ENCODE measurements at places on chromosomes 3 and 15.

GRCh38 chr3:4898454-4899313 is 80.6 kb upstream of the BHLHE40 start:
- H3K36me3 ChIP-seq: no peaks in the 10 kb centered on the region
- peak; percentile 73 for DNase-seq
- peak overlapping the region; percentile 40 for H3K27ac ChIP-seq
- no peaks in the 10 kb centered on the region for H3K27me3 ChIP-seq

GRCh38 chr3:77685713-77686112 is 645.8 kb downstream of the ROBO2 start:
- H3K4me1 ChIP-seq: no peaks in the 10 kb centered on the region
- H3K36me3 ChIP-seq: no peaks in the 10 kb centered on the region
- H3K27me3 ChIP-seq: no peaks in the 10 kb centered on the region
- DNase-seq: no peak
- no peak overlapping the region for H3K27ac ChIP-seq

- no peak overlapping the region for H3K4me3 ChIP-seq
- H3K4me1 ChIP-seq: peaks cover 5% of the 10 kb centered on the region
- no peak for DNase-seq
- H3K27me3 ChIP-seq: no peaks in the 10 kb centered on the region
- no peaks in the 10 kb centered on the region for H3K36me3 ChIP-seq
Measured at GRCh38 chr3:25438791-25439555, 10.9 kb downstream of the RARB start.

DNA sequence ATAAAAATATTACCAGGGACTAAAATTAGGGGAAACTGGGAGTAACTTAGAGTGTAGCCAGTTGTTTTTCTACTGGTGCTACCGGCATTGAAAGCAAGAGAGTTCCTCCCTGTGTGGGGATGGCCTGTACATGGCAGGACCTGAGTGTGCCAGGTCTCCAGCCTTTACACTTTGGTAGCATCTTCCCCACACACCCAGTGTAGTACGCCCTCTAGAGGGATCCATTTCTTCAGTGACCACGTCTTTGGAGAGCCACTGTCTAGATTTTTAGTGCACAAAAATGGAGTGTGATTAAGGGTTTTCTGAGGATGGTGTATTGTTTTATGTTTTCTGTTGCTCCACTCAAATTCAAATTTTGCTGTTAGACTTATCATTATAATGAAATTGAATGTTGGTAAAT is 507.0 kb upstream of the TPRG1 start:
- no peaks in the 10 kb centered on the region for H3K4me1 ChIP-seq
- H3K27me3 ChIP-seq: no peaks in the 10 kb centered on the region
- H3K4me3 ChIP-seq: no peak overlapping the region
- H3K36me3 ChIP-seq: no peaks in the 10 kb centered on the region

- peaks cover 6% of the 10 kb centered on the region for H3K36me3 ChIP-seq
- no peak for DNase-seq
- no peaks in the 10 kb centered on the region for H3K27me3 ChIP-seq
- H3K27ac ChIP-seq: no peak overlapping the region
- no peak overlapping the region for H3K4me3 ChIP-seq
- H3K4me1 ChIP-seq: no peaks in the 10 kb centered on the region
Measured at GRCh38 chr3:15538345-15538744, 16.8 kb upstream of the COLQ start.

DNA sequence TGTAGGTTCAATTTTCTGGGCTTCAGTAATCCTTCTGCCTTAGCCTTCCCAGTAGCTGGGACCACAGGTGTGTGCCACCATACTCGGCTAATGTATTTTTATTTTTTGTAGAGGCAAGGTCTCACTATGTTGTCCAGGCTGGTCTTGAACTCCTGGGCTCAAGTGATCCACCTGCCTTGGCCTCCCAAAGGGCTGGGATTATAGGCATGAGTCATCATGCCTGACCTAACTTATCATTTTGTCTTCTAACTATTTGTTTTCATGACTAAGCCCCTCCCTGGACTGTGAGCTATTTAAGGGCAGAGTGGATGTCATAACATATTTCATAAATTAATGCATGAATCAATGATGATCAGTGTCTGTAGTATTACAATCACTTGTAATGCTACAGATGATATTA is 56.1 kb upstream of the PIAS1 start:
- no peak overlapping the region for H3K4me3 ChIP-seq
- DNase-seq: peak; percentile 6
- no peaks in the 10 kb centered on the region for H3K36me3 ChIP-seq
- no peaks in the 10 kb centered on the region for H3K4me1 ChIP-seq
- H3K27me3 ChIP-seq: no peaks in the 10 kb centered on the region

DNA sequence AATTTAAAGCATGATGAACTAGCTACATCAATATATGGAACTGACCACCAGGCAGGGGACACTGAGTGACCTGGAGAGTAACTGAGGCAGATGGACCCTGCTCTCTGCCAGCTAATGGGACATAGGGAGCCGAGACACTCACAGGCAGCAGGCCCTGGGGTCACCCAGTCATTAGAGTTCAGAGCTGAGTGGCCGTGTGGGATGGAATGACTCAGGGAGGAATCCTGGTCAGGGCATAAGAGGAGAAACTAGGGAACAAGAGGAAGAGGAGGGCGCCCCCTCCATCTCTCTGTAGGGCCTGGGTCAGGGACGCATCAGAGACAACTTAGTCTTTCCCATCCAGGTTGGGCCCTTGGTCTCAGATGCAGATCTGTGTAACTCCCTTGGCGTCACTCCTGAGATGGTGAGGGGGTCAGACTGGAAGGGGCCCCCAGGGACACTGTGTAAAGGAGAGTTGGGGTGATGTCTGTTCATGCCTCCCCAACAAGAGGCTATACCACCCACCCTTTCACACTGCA is 39.8 kb downstream of the CCDC12 start:
- H3K27me3 ChIP-seq: no peaks in the 10 kb centered on the region
- peak overlapping the region; percentile 10 for H3K27ac ChIP-seq
- peak; percentile 66 for DNase-seq
- peaks cover 57% of the 10 kb centered on the region for H3K36me3 ChIP-seq
- H3K4me1 ChIP-seq: peaks cover 55% of the 10 kb centered on the region
- peak overlapping the region; percentile 21 for H3K4me3 ChIP-seq

- H3K27ac ChIP-seq: no peak overlapping the region
- H3K4me1 ChIP-seq: peaks cover 19% of the 10 kb centered on the region
- H3K27me3 ChIP-seq: no peaks in the 10 kb centered on the region
- DNase-seq: no peak
- peaks cover 98% of the 10 kb centered on the region for H3K36me3 ChIP-seq
Measured at GRCh38 chr3:45965653-45966052, 22.4 kb downstream of the CXCR6 start.

- no peak overlapping the region for H3K27ac ChIP-seq
- no peaks in the 10 kb centered on the region for H3K36me3 ChIP-seq
- H3K4me1 ChIP-seq: no peaks in the 10 kb centered on the region
- no peak for DNase-seq
- H3K27me3 ChIP-seq: peaks cover 27% of the 10 kb centered on the region
- H3K4me3 ChIP-seq: no peak overlapping the region
Measured at GRCh38 chr3:13836658-13837587, 42.9 kb downstream of the WNT7A start.

DNA sequence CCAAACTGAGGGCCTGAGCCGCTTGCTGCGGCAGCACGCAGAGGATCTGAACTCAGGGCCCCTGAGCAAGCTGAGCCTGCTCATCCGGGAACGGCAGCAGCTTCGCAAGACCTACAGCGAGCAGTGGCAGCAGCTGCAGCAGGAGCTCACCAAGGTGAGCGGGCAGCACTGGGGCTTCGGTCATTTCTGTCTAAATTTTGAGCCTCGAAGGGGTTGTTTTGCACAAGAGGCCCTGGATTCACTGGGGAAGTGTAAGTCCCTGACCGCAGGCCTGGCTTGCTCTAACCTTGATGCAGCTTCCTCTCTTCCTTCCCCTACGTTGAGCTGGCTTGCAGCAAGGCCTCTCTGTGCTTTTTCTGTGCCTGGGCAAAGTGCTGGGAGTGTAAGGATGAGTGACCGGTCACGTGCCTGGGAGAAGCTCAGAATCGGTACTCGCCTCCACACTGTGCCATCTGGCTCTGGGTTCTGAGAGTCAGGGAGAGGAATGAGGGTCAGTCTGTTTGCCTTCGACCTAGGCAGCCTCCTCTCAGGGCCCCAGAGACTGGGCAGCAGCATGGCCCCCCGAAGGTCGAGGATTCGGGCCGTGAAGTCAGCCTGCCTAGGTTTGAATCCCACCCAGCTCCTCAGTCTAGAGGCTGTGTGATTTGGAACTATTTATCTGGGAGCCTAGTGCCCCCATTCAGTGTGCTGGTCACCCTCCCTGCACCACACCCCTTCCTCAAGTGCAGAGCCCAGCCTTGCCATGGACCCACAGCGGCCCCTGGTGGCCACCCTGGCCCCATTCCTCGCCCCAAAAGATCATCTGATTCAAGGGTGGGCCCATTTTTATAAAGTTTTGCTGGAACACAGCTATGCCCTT is 1.4 kb downstream of the FES start:
- H3K27ac ChIP-seq: no peak overlapping the region
- H3K4me1 ChIP-seq: peaks cover 33% of the 10 kb centered on the region
- H3K27me3 ChIP-seq: no peaks in the 10 kb centered on the region
- peaks cover 45% of the 10 kb centered on the region for H3K36me3 ChIP-seq
- DNase-seq: peak; percentile 64

GRCh38 chr3:124607163-124607562 is 123.1 kb upstream of the UMPS start:
- no peak overlapping the region for H3K27ac ChIP-seq
- H3K4me3 ChIP-seq: no peak overlapping the region
- no peaks in the 10 kb centered on the region for H3K36me3 ChIP-seq
- H3K27me3 ChIP-seq: peaks cover 14% of the 10 kb centered on the region
- H3K4me1 ChIP-seq: no peaks in the 10 kb centered on the region
- peak; percentile 38 for DNase-seq

DNA sequence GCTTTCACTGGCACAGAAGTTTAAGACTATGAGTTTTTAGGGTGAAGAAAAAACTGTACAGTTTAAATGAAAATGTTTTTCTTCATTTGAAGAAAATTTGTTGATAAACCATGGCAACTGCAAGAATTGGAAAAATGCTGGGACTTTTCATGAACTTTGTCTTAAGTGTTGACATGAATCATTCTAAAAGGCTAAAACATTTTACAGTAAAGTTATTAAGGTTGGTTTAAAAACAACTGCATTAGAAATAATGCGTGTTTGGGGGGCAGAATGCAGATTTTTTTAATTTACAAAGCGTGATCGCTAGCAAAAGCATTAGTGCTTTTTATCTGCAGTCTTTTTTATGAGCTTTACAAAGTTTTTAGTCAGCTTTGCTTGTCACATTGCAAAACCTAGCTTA is 601.9 kb upstream of the TGFBR2 start:
- no peaks in the 10 kb centered on the region for H3K4me1 ChIP-seq
- H3K4me3 ChIP-seq: no peak overlapping the region
- no peaks in the 10 kb centered on the region for H3K36me3 ChIP-seq

DNA sequence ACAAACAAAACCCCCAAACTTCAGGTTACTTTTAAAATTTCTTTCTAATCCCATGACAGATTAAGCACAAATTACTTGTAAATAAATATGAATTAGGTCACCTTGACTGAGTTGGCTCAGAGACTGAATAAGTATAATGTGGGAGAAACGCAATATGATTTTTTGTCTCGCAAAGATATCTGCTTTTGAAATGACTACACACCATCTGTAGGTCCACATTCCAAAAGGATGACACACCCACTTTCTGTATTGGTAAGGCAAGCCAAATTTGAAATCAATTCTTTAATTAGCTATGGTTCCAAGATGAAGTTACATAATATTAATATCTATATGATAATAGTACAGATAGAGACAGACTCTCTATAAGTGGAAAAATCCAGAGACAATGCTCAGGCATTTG is 66.9 kb upstream of the CSPG5 start:
- H3K27ac ChIP-seq: no peak overlapping the region
- H3K4me3 ChIP-seq: no peak overlapping the region

- no peak overlapping the region for H3K27ac ChIP-seq
- no peaks in the 10 kb centered on the region for H3K27me3 ChIP-seq
- H3K4me3 ChIP-seq: no peak overlapping the region
- no peaks in the 10 kb centered on the region for H3K36me3 ChIP-seq
- H3K4me1 ChIP-seq: no peaks in the 10 kb centered on the region
Measured at GRCh38 chr3:46070595-46071093, 43.4 kb upstream of the XCR1 start.

DNA sequence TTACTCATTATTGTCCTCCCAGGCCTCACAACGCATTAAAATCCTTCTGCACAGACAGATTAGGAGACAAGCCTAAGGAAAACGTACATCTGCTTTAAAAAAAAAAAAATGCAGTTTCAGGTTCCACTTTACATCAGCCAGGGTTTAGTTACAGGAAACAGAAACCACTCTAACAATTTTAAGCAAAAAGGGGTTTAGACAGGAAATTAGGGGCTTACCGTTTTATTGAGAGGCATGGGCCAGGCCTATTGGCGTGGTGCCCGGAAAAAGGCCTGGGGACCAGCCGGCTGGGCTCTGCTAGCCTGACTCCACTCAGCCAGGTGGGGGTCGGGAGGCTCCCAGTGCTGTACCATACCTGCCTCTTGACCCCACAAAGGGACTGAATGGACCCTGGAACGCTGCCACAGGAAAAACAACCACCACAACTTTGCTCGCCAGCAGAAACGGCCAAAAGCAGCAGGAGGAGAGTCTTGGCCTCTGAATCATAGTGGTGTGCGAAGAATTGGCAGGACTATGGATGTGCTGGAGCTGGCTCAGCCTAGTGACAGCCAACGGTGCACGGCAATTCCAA is 124.3 kb downstream of the CHSY1 start:
- peak; percentile 83 for DNase-seq
- peak overlapping the region; percentile 33 for H3K4me3 ChIP-seq
- no peaks in the 10 kb centered on the region for H3K36me3 ChIP-seq
- H3K4me1 ChIP-seq: peaks cover 11% of the 10 kb centered on the region

- H3K27ac ChIP-seq: no peak overlapping the region
- no peak for DNase-seq
- H3K4me3 ChIP-seq: no peak overlapping the region
Measured at GRCh38 chr3:189790658-189791057, 159.5 kb downstream of the TP63 start.

GRCh38 chr3:112121577-112122547 is 11.2 kb downstream of the GCSAM start:
- H3K27me3 ChIP-seq: no peaks in the 10 kb centered on the region
- no peak overlapping the region for H3K4me3 ChIP-seq
- peaks cover 11% of the 10 kb centered on the region for H3K36me3 ChIP-seq
- no peak overlapping the region for H3K27ac ChIP-seq
- no peak for DNase-seq

GRCh38 chr15:53404930-53405493 is 354.5 kb downstream of the WDR72 start:
- no peak overlapping the region for H3K27ac ChIP-seq
- no peaks in the 10 kb centered on the region for H3K36me3 ChIP-seq
- no peak overlapping the region for H3K4me3 ChIP-seq
- H3K4me1 ChIP-seq: no peaks in the 10 kb centered on the region
- DNase-seq: no peak

GRCh38 chr3:128228366-128228910 is 75.2 kb downstream of the EEFSEC start:
- no peaks in the 10 kb centered on the region for H3K36me3 ChIP-seq
- peaks cover 3% of the 10 kb centered on the region for H3K4me1 ChIP-seq
- H3K27me3 ChIP-seq: no peaks in the 10 kb centered on the region
- no peak for DNase-seq

DNA sequence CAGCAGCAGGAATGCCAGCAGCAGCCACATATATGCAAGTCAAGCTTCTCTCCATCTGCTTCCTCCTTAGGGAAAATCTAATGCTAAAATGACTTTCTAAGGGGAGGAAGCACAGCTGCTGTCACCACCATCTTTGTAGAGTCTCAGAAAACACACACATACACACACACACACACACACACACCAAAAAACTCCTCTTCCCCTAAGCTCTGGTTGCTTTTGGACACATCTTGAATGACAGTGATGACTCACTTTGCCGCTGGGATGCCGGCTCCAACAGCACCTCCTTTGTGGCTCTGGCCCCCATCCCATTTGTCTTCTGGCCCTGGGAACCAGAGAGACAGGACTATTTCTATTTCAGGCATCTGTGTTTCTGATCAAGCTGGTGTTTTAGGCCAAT is 124.8 kb upstream of the GOLIM4 start:
- peaks cover 11% of the 10 kb centered on the region for H3K27me3 ChIP-seq
- H3K27ac ChIP-seq: no peak overlapping the region
- no peak overlapping the region for H3K4me3 ChIP-seq
- no peaks in the 10 kb centered on the region for H3K4me1 ChIP-seq
